ENCODE measurements at places on chromosomes 12 and 14.

DNA sequence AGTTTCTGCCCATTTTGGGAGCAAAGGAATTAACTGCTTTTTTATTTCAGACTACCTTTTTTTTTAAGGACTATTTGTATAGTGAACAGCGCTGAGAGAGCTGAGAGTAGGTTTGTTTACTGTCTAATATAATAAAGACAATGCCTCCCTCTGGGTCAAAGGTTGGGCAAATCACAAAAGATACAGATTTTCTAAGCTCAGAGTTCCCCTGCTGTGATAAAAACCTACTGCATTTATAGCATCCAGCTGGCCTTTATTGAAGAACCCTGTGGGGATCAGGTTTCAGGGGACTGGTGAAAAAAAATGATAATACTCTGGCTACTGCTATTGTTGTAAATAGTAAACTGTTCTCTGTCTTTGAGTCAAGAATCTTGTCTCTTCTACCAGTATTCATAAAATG lies 28.7 kb downstream of the CCDC59 start:
- DNase-seq: no peak

DNA sequence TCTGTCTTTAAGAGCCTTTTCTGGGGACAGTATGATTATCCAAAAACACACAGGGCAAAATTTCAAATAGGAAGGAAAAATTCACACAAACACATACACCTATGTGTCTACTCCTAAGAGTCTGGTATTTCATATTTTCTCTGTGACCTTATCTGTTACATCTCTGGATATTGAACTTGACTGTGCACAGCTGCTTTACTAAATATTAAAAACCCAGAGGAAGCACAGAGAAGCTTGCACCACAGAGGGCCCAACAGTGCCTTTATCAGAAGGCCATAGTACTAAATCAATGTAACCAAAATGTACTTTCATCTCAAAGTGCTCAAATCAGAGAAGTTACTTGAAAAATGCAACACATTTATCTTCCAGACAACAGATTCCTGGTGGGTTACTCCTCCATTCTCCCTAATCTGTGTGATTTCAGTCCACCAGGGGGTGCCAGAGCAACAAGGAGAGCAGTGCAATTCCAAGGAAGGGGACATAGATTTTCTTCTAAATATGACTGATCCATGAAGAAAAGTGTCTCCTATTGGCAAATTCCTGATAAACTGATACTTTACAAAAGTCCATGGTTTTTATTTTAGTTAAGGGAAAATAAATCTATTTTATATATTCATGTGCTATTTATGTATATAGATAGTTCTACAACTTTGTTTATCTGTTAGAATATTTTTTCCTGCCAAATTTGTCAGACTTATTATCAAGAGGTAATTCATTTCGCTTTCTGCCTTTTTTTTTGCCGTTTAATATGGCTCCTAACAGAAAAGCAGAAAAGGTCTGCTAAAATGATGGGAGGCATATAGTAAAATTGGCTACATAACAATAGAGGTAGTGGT lies 617.6 kb downstream of the LRFN5 start:
- DNase-seq: no peak

DNA sequence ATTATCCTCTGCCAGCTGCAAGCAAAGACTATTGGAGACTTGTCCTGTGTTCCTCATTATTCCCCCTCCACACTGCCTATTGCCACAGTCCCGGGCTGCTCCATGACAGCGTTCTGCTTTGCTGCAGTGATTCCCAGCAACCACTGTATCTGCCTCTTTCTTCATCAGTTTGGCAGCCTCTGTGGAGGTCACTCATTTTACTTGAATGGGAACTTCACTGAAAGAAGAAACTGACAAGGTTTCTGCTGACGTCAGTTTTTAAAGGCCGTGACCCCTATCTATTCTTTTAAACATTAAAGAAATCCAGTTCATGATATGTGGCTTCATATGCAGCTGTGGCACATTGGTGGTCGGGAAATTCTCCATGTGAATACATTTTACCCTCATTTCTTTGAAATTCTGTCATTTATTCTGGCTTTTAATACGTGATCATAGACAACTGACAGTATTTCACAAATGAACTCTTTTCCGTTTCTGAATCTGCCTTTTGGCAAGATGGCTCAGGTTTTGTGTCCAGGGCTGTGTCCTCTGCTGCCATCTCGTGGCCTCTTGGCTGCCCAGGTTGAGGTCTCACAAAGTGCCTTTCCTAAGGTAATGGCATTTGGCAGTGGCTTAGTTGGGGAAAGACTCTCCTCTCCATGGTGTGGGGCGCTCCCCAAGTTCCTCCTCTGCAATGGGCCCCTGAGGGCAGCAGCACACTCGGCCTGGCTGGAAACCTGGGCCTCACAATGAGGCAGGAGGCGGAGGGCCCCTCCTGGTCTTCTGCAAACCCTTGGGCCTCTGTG lies 5.8 kb downstream of the TMEM253 start:
- peak; percentile 69 for DNase-seq

- no peak for DNase-seq
Measured at GRCh38 chr12:56614627-56615026, 15.5 kb downstream of the BAZ2A start.

GRCh38 chr12:14367040-14367661 lies 1.7 kb downstream of the ATF7IP start:
- DNase-seq: peak; percentile 67

DNA sequence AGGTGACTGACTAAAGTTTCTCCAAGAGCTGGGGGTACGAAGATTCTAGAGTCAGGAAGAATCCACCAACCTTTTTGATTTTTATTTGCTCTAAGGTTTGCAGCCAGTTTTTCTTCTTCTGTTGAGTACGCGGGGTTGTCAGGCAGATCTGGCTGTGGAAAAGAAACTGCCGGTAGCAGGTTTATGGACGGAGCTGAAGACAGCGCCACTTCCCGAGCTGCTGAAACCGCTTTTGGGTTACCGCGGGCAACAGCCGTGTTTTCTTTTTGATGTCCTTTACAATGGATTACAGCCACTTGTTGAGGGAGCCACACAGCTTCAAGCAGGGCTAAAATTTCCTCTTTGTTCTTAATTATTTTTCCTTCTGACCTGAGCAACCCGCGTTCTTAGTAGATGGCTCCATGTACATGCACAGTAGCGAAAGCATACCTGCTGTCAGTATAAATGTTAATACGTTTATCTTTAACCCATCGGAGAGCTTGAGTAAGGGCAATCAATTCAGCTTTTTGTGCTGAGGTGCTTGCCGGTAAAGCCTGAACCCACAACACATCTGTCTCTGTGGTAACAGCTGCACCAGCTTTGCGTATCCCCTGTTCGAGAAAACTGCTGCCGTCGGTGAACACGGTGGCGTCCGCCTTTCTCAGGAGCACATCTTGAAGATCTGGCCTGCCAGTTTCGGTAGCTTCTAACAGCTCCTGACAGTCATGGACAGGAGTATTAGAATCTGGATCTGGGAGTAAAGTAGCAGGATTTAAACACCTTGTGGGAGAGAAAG lies 674.3 kb downstream of the TMEM121 start:
- no peak for DNase-seq

- DNase-seq: no peak
Measured at GRCh38 chr14:24315807-24316596, 4.7 kb downstream of the LTB4R start.

- no peak for DNase-seq
Measured at GRCh38 chr12:31991815-31992214, 32.6 kb downstream of the RESF1 start.

DNA sequence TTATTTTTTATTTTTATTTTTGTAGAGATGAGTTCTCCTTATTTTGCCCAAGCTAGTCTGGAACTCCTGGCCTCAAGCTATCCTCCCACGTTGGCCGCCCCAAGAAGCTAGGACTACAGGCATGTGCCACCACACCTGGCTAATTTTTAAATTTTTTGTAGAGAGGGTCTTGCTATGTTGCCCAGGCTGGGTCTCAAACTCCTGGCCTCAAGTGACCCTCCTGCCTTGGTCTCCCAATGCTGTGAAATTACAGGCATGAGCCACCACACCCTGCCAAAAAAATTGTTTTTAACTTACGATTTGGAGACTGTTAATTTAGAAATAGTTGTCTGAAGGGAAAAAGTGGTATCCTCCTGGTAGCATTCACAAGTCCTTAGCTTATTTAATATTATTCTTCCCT lies 120.7 kb downstream of the PPM1H start:
- no peak for DNase-seq

- DNase-seq: no peak
Measured at GRCh38 chr12:61797266-61797665, 462.9 kb upstream of the USP15 start.

GRCh38 chr12:29152223-29152868 lies 3.3 kb downstream of the FAR2 start:
- DNase-seq: no peak

DNA sequence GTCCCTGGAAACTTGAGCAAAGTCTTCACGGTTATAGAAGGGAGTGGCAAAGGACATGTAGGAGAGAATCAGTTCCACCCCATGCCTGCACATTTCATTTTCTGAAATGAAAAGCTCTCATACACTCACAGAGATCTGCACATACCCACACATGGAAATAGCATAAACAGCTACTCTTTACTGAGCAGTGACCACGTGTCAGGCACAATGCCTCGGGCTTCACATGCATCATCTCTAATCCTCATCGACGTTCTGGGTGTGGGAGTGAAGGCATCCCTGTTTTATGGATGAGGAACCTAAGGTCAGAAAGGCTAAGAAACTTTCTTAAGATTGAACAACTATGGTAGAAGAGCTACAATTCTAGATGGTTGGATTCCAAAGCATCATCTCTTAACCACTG lies 198.8 kb downstream of the DAD1 start:
- DNase-seq: no peak

GRCh38 chr14:96783043-96783914 lies 13.9 kb upstream of the VRK1 start:
- DNase-seq: no peak

- DNase-seq: peak; percentile 80
Measured at GRCh38 chr12:49623142-49623904, at the start of gene PRPF40B. TSS of gene PRPF40B (plus strand) at chr12:49623561. CDS start at chr12:49623591, 30 bp downstream.

GRCh38 chr14:105311838-105312237 lies 2.7 kb upstream of the PACS2 start:
- DNase-seq: no peak

GRCh38 chr12:20800160-20800559 lies 10.3 kb upstream of the SLCO1B3 start:
- no peak for DNase-seq

DNA sequence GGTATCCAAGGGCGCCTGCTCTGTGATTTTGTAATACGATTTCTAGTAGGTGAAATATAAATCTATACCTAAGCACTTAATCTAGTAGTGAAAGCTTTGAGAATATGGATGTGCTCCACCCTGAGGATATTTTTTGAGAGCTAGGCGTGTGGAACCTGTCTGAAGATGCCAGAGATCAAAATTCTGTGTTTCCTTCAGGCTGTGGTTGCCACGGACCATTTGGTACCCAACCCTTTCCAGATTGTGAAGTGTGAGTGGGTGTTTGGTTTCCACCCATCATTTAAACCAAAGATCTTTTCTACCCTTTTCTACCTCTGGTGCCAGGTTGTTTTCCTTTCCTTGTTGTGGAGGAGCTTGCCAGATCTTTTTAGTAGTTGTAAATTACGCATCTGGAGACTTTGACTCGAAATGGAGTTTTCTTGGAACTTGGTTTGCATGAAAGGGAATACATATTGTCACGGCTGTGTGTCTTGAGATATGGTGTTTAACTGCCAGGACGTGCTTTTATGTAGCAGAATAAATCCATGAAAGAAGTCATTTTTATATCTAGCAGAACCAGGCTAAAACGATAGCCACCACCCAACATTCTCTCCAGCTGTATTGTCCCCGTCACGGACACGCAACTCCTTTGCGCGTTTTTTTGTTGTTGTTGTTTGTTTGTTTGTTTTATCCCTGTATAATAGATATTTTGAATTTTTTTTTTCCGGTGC lies 2.2 kb downstream of the LRFN5 start:
- DNase-seq: no peak

GRCh38 chr14:38873941-38874612 lies 229.0 kb downstream of the SEC23A start:
- DNase-seq: no peak

DNA sequence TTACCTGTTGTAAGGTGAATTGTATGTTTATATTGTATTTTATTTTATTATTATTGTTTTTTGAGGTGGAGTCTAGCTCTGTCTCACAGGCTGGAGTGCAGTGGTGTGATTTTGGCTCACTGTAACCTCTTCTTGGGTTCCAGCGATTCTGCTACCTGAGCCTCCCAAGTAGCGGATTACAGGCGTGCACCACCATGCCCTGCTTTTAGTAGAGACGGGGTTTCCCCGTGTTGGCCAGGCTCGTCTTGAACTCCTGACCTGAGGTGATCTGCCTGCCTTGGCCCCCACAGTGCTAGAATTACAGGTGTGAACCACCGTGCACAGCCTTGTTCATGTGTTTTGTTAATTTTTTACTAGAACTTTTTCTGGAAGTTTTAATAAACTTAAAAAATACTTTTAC lies 3.8 kb downstream of the ATF7IP start:
- peak; percentile 4 for DNase-seq

DNA sequence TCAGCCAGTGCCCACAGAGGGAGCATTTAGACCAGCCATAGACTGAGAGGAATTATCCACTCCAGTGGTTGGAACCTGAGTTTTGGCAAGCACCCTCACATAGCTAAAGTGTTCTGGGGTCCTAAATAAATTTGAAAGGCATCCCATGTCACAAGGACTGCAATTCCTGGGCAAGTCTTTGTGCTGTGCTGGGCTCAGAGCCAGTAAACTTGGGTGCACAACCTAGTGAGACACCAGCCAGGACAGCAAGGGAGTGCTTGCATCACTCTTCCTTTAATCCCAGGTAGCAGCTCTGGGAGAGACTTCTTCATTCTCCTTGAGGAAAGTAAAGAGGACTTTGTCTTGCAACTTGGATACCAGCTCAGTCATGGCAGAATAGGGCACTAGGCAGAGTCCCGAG lies 142.0 kb upstream of the FSCB start:
- no peak for DNase-seq

- DNase-seq: no peak
Measured at GRCh38 chr14:101230161-101230850, 326.8 kb upstream of the RTL1 start.

DNA sequence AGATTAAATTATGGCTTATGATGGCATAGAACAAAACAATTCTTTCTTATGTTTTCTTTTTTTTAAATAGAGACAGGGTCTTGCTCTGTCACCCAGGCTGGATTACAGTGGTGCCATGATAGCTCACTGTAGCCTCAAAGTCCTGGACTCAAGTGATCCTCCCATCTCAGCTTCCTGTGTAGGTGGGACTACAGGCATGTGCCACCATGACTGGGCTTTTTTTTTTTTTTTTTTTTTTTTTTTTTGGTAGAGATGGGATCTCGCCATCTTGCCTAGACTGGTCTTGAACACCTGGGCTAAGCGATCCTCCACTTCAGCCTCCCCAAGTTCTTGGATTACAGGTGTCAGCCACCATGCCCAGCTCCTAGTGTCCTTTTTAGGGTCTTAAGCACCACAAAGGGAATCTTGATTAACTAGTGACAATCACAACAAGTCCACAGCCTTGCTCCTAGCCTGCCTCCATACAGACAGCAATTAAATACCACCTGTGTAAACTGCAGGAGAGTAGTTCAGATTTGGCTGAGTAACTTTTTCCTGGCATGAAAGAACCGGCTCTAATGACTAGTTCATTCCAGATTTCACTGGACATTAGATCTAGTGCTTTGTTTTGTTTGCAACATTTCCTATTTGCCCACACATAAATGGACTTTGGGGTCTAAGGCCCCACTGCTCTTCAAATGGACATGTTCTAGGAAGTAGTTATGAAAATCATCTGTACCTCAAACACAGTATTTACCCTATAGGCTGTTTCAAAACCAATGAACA lies 61.6 kb downstream of the SH2B3 start:
- DNase-seq: no peak

GRCh38 chr12:39773266-39773665 lies 153.7 kb upstream of the ABCD2 start:
- no peak for DNase-seq

- no peak for DNase-seq
Measured at GRCh38 chr12:3550839-3551238, 59.8 kb downstream of the PRMT8 start.

GRCh38 chr12:51820526-51821439 lies 27.7 kb downstream of the FIGNL2 start:
- DNase-seq: peak; percentile 47
